ENCODE measurements at places on chromosomes 6 and 20.

GRCh38 chr20:14412065-14412681, 74.8 kb upstream of the FLRT3 start:
- no peak for DNase-seq

DNA sequence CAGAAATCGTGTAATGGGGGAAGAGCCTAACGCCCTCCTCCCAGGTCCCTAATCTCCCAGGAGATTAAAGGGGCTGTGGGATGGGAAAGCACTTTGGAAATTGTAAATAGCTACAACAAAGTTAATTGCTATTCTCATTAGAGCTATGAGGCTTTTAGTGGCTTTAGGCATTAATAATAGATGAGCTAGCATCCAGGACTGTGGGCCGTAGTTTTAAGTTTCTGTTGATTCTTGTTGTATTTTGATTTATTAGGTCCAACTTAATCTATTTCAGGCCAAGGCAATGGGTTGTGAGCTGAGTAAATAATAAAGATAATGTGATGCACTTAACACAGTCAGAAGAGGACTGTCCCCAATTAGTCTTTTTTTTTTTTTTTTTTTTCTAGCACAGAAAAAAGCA, 67.7 kb downstream of the ANKRD6 start:
- DNase-seq: no peak

GRCh38 chr6:68975064-68975463, 340.0 kb downstream of the ADGRB3 start:
- no peak for DNase-seq

GRCh38 chr20:10263385-10264165, 44.9 kb downstream of the SNAP25 start:
- DNase-seq: no peak

GRCh38 chr6:101458336-101458735, 64.8 kb downstream of the GRIK2 start:
- no peak for DNase-seq

Measured in AG09319 (cell line).